ENCODE measurements at places on chromosomes 1 and 21.

DNA sequence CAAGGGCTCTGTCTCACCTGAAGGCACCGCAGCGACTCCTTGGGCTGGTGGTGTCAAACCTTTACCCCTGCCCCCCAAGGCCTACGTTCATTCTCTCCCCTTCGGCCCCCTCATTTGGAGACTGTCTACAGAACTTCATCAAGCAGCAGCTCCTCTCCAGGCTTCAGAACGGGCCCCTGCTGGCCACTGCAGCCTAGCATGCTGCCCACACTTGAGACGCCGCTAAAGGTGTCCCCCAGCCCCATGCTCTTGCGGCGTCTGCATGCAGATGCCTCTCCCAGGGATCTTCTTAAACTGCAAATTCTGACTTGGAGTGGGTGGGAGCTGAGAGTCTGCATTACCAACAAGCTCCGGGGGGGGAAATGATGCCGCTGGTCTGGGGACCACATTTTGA, 104.2 kb downstream of the PRDM2 start:
- DNase-seq, result no peak

GRCh38 chr1:41448821-41449220, 35.7 kb downstream of the EDN2 start:
- no peak for DNase-seq

- no peak for DNase-seq
Measured at GRCh38 chr1:233393084-233393840, 65.7 kb downstream of the MAP3K21 start.

GRCh38 chr1:71587961-71588360, 507.1 kb upstream of the ZRANB2 start:
- no peak for DNase-seq

GRCh38 chr1:57517587-57518374, 93.9 kb upstream of the DAB1 start:
- no peak for DNase-seq

GRCh38 chr1:15023205-15023604, 130.3 kb upstream of the TMEM51 start:
- no peak for DNase-seq

DNA sequence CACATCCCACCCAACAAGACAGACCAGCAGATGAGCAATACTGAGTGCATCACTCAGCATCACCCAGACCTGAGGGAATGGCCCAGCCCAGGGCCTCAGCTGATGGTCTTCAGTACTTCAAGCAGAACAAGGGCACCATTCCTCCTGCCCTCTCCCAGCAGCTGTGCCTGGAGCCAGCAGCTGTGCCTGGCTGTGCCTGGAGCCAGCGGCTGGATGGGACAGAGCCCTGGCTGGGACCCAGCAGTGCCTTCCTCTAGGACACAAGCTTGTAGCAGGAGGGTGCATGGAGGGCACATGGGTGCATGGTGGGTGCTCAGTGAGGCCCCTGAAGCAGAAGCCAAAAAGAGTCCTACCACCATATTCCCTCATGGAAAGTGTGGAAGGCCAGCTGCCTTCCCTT, 583.8 kb downstream of the NPHP4 start:
- no peak for DNase-seq

- no peak for DNase-seq
Measured at GRCh38 chr1:94723894-94724293, 96.3 kb upstream of the SLC44A3 start.
